Muscle of arm (tissue), 14 donors: ENCODE measurements at places on chromosomes 3 and 15.

GRCh38 chr15:80733460-80733859 lies 38.4 kb downstream of the ABHD17C start:
- DNase-seq, result no peak

DNA sequence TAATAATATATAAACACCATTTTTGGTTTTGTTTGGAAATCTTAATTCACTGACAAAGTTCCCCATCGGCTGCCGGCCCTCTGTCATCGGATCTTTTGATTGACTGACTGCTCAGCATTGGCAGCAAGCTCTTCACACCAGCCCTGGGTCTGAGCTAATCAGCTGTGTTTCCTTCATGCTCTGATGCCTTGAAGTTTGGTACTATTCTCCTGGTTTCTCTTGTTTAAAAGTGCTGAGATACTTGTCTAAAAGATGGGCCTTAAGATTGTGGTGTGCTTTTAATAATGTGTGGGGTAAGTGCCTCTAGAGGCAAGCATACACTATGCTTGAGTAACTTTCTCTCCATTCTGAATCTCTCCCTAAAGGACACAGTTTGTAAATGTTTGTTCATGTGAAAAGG lies 415.5 kb upstream of the TPRG1 start:
- DNase-seq, result no peak

DNA sequence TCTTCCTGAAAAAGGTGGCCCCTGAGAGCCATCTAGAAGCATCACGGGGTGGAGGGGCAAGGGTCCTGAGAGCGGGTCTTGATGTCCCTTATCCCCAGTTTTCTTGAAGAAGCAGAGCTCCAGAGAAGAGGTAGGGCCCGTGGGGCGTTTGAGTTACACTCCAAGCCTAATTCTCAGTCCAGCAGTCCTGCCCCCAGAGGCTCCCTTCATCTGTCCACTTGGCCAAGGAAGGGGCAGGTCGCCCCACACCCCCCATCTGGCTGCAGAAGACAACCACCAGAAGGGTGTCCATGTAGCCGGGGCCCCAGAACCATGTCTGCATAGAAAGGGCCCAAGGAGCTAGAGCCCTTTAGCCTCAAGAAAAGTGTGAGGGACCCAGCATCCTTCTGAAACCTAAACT lies 25.5 kb upstream of the RPL32 start:
- DNase-seq, result no peak

DNA sequence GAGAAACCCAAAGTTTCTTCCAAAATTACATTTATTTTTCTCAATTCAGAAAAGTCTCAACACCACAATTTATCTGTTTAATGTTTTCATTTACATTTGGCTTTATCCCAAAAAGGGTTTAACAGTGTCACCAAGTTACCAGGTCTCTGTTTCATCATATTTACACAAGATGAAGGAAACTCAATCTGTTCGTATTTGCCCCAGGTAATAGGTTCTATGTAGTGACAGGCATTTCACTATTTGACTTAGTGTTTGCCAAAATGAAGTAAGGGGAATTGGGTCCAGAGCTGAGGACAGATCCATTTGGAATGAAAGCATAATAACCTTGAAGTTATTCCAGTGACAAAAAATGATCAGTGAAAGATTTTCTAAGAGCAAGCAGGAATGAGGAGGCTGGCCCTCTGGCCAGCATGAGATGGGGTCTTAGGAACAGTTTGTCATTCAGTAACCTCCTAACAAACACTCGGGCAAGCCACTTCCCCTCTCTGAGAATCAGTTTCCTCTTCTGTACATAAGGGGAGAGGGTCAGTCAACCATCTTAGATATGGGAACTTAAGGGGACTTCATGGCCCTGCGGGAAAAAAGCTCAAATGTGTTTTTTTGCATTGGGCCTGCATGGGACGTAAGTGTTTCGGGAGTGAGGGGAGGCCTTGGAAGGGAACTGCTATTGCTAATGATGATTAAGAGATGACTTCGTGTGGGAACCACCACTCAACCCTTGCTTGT lies 31.8 kb downstream of the UMPS start:
- no peak for DNase-seq

- DNase-seq, result no peak
Observed at GRCh38 chr3:2976796-2977195, 133.4 kb downstream of the IL5RA start.

GRCh38 chr3:65714134-65714533 lies 324.6 kb downstream of the MAGI1 start:
- peak; percentile 32 for DNase-seq

- DNase-seq, result no peak
Observed at GRCh38 chr3:48974076-48974864, 15.8 kb upstream of the P4HTM start.

- DNase-seq, result no peak
Observed at GRCh38 chr15:96052572-96053030, 277.9 kb upstream of the NR2F2 start.

DNA sequence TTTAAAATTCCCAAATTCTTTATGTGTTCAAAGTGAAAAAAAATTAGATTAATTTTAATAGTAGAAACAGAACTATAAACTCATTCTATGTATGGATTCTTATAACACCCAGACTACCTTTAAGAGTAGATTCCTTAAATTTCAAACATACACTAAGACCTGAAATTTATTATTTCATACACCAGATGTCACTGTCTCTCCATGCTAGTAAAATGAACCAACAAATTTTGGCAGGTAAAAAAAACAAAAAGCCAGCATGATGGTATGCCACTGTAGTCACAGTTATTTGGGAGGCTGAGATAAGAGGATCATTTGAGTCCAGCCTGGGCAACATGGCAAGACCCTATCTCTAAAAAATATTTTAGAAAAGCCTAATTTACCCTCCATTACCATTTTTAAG lies 461.3 kb upstream of the NAALADL2 start:
- DNase-seq, result no peak

- no peak for DNase-seq
Observed at GRCh38 chr3:142495103-142495502, 47.3 kb upstream of the XRN1 start.

- no peak for DNase-seq
Observed at GRCh38 chr3:173770011-173770410, 372.5 kb downstream of the NLGN1 start.

- no peak for DNase-seq
Observed at GRCh38 chr15:43085921-43086320, 19.9 kb downstream of the UBR1 start.

- DNase-seq, result no peak
Observed at GRCh38 chr15:42157981-42158765, 1.7 kb upstream of the PLA2G4F start.

- DNase-seq, result no peak
Observed at GRCh38 chr15:59936741-59937140, 67.4 kb upstream of the FOXB1 start.
